ENCODE measurements at places on chromosomes 11 and 22. TPM values are rescaled to one million over a fixed set of nuclear protein-coding genes. Genes with fewer than 3 reads are reported as not detected.

- DNase-seq = no peak
These were observed 645 bp downstream of the RTCB start for GRCh38 chr22:32411402-32411801.

DNA sequence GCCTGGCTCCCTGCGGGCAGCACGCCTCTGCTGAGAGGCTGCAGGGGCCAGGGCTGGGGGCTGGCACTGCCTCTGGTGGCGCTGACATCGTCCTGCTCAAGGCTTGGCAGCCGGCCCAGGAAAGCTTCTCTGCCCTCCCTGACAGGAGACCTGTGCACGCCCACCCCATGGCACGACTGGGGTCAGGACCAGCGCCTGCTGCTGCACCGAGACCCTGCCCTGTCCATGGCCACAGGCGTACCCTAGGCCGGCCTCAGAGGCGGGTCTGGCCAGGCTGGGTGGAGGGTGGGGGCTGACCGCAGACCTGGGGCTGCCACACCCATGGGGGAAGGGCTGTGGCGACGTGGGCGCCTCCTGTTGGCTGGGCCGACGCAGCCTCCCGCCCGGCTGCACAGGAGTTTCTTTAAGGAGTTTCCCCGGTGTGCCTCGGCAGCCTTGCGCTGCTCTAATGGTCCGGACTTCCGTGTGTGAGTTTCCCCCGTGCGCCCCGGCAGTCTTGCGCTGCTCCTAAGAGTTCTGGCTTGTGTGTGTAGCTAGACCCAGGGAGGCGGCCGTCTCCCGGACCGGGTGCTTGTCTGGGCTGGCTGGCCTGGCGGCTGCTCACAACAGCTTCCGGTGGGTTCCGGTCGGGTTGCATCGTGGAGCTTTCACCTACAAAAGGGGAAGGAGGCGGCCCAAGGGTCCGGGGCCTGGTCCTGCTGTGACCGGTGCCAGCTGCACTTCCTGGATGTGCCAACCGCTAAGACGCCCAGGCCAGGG lies 4.6 kb downstream of the TRABD start:
- peak; percentile 63 for DNase-seq

GRCh38 chr22:22745225-22746060 lies 101.0 kb downstream of the GGTLC2 start:
- DNase-seq = no peak

Gene ATG16L2
- total RNA-seq = 35.6 TPM
